ENCODE measurements at places on chromosomes 16 and 17. TPM values are rescaled to one million over a fixed set of nuclear protein-coding genes. Genes with fewer than 3 reads are reported as not detected.

Gene HBQ1
- polyA plus RNA-seq, result 0.77 TPM

Gene GNGT2
- polyA plus RNA-seq, result 1.7 TPM

Gene SHISA9
- 2.8 TPM for polyA plus RNA-seq

Gene SLC38A8
- polyA plus RNA-seq, result 0.14 TPM

Gene ZP2
- polyA plus RNA-seq, result 0.13 TPM

Gene FBRS
- 97.0 TPM for polyA plus RNA-seq

- no peak for DNase-seq
These were observed 35.6 kb downstream of the RPA1 start for GRCh38 chr17:1865252-1866037.

GRCh38 chr16:27954191-27954590, 109.3 kb downstream of the GSG1L start:
- no peak for DNase-seq

DNA sequence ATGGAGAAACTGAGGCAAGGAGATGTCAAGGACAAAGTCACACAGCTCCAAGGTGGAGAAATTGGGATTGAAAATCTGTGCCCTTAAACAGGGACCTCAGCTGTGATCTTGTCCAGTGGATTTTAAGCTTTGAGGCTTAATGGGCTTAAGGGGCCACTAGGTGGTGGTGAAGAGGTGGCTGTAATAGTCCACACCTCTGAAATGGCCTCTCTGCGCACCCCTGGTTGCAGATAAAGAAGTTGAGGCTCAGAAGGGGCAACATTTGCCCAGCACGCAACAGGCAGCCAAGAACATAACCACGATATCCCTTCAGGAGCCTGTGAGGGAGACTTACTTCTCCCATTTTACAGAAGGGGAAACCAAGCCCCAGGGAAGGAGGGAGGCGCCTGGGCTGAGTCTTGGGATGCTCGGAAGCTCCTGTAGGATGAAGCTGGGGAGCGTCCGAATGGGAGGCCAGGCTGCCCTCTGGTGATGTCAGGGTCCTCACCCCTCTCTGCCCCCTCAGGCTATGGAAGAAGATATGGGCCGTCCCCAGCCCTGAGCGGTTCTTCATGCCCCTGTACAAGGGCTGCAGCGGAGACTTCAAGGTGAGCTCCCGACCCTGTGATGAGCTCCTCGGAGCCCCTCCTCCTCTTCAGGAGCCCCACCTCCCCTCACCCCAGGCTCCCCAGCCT, 43.7 kb downstream of the IL21R start:
- DNase-seq, result no peak

DNA sequence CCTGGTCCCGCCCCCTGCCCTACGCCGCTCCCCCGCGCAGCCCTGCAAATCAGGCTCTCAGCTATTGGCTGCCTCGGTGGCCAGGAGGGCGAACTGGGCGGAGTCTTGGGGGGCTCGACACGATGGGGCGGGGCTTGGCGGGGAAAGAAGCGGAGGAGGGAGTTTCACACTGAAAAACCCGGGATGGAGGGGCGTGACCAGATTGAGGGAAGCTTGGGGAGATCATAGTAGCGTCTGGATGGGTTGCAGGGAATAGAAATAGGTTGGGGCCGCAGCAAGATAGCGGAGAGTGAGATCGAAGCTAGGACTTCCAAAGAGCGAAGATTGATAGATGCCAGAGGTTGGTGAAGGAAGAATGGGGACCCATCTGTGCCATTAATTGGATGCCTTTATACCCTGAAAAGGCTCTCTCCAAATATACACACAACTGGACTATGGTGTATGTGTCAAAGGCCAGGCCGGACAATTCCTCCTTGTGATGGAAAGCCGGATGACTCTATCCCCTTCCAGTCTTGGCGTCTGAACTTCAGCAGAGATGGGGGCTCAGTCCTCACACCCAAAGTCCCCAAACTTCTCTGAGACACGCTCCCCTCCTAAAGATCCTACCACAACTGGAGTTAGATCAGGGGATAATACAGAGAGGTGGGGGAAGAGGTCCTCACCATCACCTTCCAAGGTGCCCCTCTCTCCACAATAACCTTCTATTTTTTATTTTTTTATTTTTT, 376 bp upstream of the STAC2 start:
- DNase-seq, result no peak

DNA sequence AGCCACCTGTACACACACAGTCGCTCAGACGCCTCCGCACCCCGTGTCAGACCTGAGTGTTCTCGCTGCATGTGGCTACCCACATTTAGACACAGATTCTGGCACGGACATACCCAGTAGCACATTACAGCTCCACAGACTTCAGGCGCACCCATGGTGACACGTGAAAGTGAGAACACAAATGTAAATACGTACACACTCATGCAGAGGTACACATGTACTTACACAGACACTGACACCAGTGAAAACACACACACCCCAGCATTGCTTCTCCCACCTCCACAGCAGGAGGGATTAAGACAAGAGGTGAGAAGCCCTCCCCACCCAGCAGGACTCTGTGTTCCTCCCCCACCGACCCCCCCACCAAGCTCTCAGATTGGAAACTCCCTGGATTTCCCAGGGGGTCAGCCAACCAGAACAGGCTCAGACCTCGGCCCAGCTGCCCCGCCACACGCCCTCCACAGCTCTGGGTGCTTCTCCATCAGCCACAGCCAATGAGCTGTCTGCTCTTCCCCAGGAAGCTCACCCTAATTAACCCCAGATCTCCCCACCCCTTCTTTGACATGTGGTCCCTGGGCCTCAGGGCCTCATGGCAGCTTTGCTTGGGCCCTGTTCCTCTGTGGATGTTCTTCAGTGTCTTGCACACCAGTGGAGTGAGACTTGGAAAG, 5.3 kb upstream of the FOXN1 start:
- no peak for DNase-seq

GRCh38 chr16:6880263-6880662, 452.4 kb upstream of the RBFOX1 start:
- DNase-seq, result no peak

- no peak for DNase-seq
These were observed 6.9 kb upstream of the SCNN1G start for GRCh38 chr16:23175651-23176050.

DNA sequence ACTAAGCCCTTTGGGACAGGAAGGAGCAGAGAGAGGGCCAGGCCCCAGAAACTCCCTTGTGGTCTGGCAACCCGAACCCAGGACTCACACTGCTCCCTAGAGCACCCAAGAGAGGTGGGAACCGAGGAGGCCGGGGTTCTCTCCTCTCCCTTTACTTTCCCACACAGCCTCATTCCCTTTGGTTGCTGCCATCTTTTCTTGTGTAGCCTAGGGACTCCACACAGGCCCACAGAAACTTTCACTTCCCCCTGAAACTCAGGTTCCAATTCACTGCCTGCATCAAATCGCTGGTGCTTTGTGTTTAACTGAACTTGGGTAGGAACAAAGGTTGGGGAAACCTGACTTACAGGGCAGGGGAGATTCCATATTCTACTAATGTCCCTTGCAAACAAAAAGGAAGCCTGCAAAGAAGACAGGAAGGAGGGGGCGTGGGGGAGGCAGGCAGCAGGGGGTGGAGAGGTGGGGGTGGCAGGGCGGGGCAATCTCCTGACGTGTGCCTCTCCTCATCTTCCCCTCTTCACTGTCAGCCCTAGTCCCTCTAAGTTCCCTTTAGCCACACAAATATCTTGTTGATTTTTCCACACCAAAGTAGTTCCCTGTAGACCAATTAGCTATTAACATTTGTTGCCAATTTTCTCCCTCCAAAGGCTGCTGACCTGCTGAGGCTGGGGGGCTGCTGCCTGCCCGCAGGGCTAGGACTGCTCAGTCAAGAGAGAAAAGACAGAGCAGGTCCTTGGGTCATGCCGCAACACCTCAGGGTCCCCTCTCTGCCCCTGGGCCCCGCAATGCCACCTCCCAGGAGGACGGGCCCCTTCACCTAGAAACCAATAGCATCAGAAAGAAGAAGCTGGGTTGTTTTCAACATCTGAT, 8.0 kb downstream of the ST3GAL2 start:
- no peak for DNase-seq

DNA sequence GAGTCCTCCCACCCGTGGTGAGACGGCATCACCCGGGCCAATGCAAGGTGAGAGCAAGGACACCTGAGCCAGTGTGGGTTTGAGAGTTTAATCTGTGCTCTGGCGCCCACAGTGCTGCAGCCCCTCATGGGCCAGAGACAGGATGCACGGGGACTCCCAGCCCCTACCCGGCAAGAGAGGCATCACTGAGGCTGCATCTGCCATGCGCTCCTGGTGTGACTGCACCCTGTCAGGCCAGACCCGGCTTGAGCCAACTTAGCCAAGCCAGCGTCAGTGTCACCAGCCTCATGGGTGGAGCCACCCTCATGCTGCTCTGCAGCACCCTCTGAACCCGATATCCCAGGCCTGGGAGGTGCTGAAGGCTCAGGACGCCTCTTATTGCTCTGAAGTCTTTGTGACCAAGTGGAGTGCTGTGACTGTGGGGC, 1.3 kb upstream of the BRICD5 start:
- no peak for DNase-seq

DNA sequence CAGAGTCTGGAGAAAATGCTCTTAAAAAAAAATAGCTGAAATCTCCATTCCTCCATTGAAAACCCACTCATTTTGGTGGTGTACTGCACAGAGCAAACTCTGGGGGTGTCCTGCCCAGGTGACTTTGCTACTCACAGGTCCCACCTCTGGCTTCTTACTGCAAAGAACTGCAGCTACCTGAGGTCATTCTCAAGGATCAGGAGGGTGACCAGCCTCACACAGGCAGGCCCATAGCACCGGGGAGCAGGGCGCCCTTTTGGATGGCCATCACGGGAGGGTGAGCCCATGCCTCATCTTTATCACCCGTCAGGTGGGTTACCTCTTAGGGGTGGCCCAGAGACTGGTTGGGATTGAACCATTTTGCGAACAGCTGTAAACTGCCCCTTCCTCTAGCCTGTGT, 32.6 kb upstream of the BRD7 start:
- no peak for DNase-seq

DNA sequence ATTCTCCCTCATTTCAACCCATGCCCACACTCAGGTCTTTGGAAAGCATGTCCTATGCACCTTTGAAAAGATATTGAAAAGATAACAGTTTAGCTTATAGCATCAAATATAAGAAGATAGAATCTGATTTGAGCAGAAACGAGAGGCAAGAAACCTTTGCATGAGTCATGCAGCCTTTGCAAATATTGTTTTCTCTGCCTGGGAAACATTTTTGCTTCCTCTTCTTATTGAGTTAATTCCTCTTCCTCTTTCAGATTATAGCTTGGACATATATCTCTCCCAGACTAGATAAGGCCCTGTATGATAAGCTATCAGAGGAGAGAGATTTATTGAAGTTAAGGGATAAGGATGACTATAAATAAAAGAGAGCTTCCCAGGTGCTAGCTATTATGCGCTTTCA, 46.1 kb upstream of the KCNJ2 start:
- no peak for DNase-seq

- DNase-seq, result no peak
These were observed 44.8 kb upstream of the NFAT5 start for GRCh38 chr16:69520800-69521602.

DNA sequence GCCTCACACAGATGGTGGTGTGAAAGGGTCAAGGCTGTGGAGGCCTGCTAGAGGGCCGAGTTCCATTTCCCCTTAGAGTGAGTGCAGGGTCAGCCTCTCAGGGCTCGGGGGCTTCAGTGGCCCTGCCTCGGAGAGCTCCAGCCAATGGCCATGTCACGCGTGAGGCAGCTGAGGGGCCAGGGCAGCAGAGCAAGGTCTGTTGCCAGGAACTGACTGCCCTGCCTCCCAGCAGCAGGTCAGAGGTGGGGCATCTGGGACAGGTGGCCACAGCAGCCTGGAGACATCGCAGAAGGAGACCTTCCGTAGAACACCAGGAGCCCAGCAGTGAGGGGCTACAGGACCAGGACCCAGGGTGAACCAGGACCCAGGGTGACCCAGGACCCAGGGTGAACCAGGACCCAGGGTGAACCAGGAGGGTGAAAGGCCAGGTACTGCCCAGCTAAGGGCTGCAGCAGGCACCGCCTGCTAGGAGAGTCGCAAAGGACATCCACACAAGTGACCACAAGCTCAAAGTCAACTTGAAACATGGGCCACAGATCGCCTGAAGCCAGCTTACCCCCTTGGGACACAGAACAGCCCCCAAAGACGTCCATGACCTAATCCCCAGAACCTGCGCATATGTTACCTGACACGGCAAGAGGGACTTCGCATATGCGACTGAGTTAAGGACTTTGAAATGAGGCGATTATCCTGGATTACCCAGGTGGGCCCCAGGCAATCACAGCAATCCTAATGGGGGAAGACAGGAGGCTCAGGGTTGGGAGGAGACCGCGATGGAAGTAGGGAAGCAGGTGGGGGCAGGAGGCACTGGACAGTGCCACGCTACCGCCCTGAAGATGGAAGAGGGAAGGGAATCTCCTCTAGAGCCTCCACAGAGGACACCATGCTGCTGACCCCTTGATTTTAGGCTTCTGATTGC, 4.8 kb upstream of the MEAK7 start:
- DNase-seq, result no peak

GRCh38 chr17:82023447-82024241, 539 bp downstream of the LRRC45 start:
- no peak for DNase-seq

- DNase-seq, result no peak
These were observed 8.1 kb downstream of the SLC5A11 start for GRCh38 chr16:24853830-24854229.

- DNase-seq, result no peak
These were observed 6.5 kb upstream of the ORAI3 start for GRCh38 chr16:30942426-30942806.

DNA sequence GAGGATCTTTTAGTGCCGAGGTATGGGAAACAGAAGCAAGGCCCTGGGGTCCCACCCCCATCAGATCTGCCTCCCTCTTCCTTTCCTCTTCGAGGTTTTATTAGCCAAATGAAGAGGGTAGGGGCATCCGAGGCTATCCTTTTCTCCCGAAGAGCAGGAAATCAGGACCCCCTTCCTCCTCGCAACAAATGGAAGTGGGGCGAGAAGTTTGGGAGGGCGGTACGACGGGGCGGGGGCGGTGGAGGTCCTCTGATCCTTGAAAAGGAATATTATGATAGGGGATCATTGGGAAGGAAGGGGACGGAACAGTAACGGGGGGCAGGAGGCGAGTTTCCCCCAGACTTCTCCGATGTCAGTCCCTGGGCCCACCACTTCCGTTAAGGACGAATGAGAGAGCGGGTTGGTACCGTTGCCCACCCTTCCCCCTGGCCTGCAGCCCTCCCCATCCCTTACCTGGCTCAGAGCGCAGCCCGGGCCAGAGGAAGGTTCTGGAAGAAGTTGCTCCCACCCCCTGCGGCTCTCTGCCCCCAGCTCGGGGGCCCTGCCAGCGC, 309 bp downstream of the FOXJ1 start:
- DNase-seq, result no peak
